ENCODE measurements at places on chromosomes 16 and 17.

DNA sequence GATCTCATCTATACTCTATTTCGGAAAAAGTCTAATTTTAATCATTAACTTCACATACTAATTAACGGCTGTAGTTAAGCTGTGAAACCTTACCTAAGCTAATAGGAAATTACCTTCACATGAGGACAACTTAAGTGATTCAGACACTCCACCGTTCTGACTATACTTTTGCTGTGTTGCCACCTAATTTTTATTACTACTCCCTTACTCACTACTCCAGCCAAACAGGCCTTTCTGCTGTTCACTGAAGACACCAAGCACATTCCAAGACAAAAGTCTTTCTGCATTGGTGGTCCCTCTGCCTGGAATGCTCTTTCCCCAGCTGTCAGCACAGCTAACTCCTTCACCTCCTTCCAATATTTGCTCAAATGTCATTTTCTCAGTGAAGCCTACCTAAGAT is 1.3 kb downstream of the CMTR2 start:
- no peak for DNase-seq

DNA sequence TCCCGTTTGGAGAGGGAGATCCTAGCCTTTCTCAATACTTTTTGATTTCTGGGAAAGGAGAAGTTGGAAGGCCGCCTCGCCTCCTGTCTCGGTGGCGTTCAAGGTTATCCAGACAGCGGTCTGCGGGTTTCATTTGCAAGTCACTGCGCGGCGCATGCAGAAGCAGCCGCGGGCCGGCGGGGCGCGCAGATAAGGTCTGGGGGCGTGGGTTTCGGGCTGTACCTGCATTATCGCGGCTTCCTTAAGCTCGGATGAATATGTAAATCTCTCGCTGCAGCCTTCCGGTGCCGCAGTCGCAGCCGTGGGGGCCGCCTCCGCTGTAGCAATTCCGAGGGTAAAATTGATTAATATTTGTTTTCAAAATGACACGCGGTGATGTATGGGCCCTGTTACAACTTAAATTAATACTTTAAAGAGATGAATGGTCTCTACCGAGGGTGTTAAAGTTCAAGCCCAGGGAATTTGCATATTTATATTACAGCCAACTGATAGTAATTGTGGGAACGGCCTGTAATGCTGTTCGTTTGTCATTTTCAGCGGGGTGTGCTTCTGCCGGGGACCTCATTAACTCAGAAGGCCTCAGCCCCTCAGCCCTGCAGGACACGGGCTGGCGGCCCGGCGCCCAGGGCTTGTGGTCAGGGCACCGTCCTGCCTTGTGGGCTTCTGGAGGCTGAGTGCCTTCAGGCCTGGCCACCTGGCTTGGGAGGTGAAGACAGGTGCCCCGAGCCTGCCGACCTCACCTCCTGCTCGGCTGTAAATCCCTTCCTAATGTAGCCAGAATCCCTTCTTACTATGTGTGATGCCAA is 99.4 kb downstream of the CYLD start:
- DNase-seq, result peak; percentile 53

GRCh38 chr16:1639860-1640259 is 27.7 kb downstream of the CRAMP1 start:
- no peak for DNase-seq

DNA sequence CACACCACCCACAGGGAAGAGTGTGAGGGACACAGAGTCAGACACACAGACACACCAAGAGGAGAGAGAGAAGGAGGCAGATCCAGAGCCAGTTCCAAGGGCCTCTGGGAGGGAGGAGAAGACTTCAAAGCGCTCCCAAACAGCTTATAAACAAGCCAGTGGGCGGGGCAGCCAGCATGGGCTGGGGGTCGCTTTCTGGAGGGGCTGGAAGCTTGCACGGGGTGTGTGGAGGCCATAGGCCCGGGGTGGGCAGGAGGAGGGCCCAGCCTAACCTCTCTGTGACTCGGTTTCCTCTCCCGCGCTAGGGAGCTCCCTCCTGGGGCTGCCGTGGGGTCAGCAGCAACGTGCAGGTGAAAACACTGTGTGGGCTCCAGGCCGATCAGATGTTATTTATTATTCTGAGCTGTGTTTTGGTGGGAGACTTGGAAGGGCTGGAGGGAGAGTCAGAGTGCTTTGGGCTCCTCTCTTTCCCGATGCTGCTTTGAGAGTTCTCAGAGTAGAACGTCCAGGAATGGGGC is 2.5 kb upstream of the WFIKKN2 start:
- DNase-seq, result no peak

DNA sequence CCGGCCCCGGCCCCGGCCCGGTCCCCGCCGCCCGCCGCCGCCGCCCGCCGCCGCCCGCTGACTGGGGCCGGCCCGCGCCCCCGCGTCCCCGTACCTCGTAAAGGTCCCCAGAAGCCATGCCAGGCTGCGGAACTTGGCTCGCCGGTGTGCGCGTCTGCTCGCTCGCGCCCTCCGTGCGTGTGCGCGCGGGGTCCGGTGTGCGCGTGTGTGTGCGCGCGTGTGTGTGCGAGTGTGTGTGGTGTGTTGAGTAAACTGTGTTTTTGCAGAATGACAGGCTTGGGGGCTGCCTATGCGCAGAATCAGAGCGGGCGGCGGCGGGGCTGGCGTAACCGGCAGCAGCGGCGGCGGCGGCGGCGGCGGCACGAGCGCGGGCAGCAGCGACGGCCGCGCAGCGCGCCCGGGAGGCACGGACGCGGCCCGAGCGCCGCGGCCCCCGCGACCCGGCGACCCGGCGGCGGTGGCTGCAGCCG is 307 bp downstream of the CDYL2 start:
- no peak for DNase-seq

DNA sequence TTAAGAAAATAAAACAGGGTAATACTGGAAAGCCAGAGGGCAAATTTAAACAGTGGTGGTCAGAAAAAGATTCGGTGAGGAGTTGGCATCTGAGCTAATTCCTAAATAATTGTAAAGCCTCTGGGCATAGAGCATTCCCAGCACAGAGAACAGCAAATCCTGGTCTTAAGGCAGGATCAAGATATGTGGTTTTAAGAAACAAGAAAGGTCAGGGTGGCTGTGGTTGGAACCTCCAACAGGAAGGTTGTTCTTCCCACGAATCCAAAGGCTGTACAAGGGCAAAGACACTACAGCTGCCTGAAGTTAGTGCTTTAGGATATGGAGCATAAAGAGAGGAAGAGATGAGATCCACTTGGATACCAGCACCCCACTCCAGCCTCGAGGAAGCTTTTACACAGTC is 114.6 kb downstream of the ZNF18 start:
- DNase-seq, result no peak

- DNase-seq, result no peak
Measured at GRCh38 chr17:57370037-57370581, 113.8 kb downstream of the MSI2 start.

DNA sequence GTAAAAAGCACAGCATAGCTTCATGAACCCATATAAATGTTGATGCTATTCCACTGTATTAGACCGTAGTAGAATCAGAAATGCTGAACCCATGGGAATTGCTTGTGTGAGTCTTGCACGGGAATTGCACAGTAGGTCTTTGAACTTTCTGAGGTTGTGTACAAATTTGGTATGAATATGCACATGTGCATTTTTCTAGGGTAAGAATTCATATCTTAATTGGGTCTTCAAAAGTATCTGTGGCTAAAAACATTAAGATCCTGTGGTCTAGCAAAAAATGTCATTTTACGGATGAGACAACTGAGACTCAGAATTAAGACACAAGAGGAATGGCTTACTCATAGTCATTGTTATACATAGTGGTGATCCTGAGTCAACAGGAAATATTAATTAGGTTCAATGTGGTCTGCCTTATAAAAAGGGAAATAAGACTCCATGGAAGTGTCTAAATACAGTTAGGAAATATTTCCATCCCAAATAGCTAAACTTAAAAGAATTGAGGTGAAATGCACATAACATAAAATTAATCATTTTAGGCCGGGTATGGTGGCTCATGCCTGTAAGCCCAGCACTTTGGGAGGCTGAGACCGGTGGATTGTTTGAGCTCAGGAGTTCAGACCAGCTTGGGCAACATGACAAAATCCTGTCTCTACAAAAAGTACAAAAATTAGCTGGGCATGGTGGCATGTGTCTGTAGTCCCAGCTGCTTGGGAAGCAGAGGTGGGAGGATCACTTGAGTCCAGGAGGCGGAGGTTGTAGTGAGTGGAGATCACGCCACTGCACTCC is 22.8 kb downstream of the TAOK1 start:
- DNase-seq, result no peak

All from sciatic nerve (tissue), 2 donors.